ENCODE measurements at places on chromosomes 6 and 20.

DNA sequence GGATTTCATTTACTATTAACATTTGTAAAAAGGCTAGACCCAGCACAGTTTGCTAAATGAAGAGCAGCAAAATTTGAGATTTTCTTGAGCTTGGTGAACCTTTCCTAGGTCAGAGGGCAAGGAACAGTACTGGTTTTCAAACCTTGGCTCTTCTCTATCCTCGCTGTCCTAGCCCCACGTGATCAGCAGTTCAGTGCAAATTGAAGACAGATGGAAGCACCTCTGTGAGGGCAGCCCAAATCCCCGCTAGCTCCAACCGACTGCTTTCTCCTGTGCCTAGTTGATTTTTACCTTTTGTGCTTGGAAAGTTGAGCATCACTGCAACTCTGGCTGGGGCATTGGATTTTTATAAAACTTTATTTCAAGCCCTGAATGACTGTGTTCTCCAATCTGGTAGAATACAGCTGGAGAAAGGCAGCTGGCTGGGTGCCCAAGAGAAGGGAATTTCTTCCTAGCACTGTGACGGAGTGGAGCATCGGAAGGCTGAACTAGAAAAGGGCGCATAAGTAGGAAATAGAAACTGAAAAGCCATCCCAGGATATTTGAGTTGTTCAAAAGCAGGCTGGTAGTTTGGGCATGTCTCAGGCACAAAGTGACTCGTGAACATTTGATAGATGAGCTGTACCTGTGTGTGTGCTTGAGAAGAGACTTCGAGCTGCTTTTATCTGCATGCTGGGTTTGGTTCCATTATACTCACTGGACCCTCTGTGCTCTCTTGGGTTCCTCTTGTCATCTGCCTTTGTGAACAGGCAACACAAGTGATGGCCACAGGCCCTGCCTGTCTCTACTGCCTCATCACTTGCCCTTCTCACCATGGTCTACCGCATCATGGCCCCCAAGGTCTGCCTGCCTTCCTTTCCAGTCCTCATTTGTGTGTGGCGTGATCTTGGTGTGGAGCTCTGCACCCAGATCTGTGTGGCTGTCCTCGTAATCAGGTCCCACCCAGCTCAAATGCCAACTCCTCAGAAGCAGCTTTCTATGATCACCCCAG, 2.3 kb downstream of the RNF114 start:
- no peak for DNase-seq

- no peak for DNase-seq
Measured at GRCh38 chr6:7906741-7907140, 3.8 kb downstream of the TXNDC5 start.

DNA sequence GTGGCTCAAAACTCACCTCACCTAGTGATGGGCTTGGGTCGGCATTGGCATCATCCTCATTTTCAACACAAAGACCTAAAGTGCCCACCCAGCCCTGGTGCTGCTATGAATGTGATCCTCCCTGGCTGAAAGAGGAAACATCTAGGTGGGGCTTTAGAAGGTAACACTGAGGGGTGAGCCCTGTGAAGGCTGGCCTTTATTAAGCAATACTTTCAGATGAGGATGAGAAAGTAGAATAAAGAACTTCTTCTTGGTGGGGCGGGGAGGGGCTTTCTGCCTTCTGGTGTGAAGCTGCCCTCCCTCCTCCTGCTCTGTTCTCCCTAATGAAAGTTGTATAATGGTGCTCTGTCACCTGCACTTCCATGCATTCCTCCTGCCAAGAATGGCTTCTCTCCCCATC, 133.0 kb upstream of the TRAF3IP2 start:
- DNase-seq, result no peak

- DNase-seq, result no peak
Measured at GRCh38 chr6:9717568-9717967, 697.3 kb downstream of the TFAP2A start.

DNA sequence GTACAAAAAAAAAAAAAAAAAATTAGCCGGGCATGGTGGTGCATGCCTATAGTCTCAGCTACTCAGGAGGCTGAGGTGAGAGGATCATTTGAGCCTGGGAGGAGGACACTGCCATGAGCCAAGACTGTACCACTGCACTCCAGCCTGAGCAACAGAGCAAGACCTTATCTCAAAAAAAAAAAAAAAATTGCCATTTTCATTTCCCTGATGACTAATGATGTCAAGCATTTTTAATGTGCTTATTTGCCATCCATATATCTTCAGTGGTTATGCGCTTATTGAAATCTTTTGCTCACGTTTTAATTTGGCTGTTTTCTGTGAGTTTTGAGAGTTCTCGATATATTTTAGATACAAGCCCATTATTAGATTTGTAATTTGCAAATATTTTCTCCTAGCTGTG, 46.7 kb downstream of the PFDN4 start:
- DNase-seq, result no peak

- DNase-seq, result no peak
Measured at GRCh38 chr20:41331731-41332130, 8.9 kb upstream of the LPIN3 start.

DNA sequence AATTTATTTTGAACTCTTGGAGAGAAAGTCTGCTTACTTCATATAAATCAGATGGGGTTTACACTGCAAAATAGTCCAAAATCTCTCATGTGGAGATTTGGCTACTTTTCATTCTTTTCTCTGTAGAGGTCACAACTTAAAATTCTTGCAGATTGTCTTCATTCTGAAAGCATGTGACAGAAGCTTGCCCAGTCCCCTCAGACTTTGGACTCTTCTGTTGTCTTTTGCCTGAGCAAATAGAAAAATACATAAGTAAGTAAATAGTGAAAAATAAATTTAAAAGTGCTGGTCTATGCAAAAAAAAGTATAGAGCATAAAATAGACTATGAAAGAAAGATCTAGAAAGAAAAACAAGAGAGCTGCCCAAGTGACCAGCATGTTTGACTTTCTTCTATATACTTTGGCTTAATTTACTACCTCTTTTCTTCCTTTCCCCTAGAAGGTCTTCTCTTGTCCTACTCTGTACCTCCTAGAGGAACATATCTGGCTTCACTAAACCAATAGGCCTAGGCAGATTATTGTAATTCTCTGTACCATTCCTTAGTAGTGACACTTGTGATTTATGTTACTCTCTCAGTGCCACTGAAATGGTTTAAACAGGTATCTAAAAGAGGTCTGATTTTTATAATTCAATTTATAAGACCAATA, 260.9 kb downstream of the TENT5A start:
- DNase-seq, result no peak

DNA sequence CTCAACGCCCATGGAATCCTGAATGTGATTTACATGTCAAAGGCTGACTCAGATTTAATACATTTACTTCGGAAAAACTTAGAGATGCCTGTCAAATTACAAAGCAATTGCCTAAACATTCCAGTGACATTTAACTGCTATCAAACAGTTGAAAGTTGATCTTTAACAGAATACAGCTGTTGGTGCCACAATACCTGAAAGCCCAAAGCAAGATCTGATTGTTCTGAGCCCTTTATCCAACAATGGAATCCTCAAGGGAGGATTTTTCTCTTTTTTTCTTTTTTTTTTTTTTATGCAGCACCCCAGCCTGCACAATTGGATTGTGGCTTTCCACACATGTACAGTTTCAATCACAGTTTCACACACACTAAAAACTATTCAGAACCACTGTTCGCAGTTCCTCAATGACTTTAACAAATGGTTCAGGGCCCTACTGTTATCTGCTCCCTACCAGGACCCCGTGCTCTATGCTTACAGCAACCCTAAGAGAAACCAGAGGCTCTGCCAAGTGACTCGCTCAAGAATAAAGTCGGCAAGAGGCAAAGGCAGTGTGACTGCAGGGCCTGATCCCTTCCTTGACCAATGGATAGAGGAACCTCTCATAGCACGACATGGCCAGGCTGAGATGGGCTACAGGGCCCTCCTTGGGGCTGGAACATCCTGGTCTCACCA, 33.3 kb downstream of the EPB41L2 start:
- no peak for DNase-seq

GRCh38 chr20:61806995-61807394, 258.7 kb downstream of the TAF4 start:
- peak; percentile 47 for DNase-seq

- DNase-seq, result no peak
Measured at GRCh38 chr6:12417191-12417590, 127.0 kb downstream of the EDN1 start.

DNA sequence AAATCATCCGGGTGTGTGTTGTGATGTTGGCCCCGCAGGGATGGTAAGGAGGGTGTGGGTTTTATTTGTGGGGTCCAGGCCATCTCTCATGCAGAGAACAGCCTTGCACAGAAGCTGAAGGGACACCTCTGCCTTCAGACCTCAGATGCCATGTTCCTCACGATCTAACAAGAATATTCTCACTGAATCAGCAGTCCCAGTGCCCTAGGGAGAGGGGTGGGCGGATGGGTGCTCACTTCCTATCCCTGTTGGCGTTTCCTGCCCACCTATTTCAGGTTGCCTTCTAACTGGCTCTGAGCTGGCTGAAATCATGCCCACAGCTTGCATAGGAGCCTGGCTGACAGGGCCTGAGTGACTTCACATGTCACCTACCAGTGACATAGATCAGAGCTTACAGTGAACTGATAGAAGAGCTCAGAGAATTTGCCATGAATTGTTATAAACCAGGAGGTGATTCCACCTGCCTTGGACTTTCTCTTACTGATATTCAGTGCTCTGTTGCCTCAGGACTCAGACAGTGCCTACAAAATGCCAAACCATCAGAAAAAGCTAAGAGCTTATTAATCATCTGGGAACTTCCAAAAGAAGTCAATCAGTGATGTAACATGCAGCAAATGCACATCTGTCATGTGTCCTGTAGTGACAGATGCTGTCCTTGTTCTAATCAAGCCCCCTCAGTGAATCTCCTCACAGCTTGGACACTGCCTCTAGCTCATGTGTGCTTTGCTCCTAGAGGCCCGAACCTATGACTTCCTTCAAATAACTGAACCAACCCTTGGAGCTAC, 285.8 kb upstream of the PRND start:
- DNase-seq, result no peak

DNA sequence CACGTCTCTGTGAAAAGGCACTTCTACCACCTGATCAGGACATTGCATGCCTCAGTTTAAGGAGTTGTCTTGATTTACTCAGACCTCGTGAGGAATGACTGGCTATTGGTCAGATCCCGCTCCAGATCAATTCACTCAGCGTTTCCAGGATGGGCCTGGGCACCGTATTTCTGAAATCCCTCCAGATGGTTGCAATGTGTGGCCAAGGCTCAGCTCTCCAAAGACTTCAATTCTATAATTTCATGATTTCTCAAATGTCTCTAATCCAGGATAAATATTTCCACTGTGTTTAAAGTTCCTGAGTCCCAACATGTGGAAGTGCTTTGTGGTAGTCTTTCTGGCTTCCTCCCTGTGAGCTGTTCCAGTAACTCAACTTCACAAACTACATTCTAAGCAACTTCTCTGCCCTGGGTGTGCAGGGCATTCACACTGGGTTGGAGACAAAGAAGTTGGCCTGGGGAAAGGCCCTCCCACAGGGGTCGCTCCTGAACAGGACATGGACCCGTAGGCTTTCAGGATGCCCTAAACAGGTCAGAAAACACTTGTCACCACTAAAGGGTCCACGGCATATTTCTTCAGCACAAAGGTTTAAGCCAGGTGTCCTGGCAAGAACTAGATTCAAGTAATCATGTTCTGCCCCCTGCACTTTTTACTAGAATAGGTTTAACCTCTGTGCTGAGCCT, 212.1 kb downstream of the WDR27 start:
- no peak for DNase-seq

DNA sequence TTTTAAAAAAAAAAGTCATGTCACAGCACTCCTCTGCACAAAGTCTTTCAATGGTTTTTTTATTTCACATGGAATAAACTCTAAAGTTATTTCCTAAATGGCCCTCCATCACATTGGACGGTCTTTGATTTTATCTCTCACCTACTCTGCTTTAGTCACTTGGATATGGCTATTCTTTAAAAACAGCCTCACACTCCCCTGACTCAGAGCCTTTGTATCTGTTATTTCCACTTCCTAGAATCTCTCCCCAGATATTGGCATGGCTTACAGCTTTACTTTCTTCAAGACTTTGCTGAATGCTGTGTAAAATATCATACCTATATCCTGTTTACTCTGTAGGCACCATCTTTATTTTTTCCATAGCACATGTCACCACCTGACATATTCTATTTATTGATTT, 194.7 kb upstream of the MCHR2 start:
- DNase-seq, result no peak

Data from posterior cingulate gyrus (tissue), 11 donors.